ENCODE measurements at places on chromosomes 5 and 9.

DNA sequence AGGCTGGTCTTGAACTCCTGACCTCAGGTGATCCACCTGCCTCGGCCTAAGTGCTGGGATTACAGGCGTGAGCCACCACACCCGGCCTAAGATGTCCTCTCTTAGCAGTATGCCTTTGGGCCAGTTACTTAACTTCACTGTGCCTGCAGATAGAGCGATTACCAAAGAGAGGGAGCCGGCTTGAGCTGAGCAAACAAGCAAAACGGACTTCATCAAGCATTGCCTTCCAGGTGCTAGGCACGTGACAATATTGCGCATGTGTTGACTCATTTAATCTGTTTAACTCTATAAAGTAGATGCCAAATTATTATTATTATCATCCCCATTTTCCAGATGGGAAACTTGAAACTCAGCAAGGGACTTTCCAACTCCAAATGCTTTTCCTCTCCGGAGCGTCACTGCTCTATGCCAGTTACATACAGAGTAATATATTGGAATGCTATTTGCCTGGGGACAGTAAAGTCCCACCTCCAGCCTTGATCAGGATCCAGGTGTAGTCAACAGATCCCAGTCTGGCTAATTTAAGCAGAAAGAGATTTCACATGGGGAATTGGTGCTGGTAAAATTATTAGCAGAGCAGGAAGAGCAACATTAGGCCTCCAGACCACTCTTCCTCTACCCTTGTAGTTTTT lies 5.6 kb upstream of the C9orf152 start:
- no peak for DNase-seq

DNA sequence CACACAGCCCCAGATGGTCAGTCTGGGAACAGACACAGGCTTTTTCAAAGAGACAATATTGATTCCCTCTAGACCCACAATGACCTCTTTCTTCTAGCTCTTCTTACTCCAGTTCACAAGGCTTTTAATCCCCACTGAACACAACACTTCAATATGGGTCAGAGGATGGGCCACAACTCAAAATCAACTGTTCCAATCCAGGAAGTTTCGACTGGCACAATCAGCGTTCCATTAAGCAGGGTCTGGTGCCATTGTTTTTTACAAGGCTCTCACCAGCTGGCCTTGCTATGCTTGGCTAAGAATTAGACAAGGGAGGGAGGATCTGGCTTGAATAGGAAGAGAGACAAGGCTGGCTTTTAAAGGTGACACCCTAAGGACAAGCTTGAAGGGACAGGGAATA lies 199.4 kb upstream of the SLC24A2 start:
- no peak for DNase-seq

- DNase-seq, result no peak
These were observed 64.7 kb upstream of the SELENOP start for GRCh38 chr5:42876375-42876844.

DNA sequence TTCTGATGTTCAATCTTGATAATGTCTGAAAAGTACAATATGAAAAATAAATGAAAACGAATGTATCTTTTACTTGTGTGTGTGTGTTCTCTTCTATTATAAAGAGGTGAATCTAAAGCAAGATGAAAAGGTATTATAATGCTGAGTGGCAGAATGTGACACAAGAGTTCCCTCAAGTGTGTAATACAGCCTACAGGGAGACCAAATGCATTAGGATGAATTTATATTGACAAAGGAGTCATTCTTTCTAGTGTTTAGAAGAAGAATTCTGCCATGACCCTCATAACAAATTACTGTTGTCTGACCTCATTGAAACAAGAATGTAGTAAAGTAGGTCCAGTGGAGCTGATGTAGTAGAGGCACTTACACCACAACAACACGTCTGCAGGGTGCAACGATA lies 1119.0 kb upstream of the CDH10 start:
- DNase-seq, result no peak

DNA sequence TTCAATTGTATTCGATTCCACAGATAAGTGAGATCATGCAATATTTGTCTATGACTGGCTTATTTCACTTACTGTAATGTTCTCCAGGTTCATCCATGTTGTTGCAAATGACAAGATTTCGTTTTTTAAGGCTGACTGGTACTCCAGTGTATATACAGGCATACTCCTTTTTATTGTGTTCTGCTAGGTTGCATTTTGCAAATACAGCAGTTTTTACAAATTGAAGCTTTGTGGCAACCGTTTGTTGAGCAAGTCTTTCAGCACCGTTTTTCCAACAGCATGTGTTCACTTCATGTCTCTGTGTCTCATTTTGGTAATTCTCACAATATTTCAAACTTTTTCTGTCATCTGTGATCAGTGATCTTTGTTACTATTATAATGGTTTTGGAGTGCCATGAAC lies 82.7 kb downstream of the DMXL1 start:
- DNase-seq, result no peak

DNA sequence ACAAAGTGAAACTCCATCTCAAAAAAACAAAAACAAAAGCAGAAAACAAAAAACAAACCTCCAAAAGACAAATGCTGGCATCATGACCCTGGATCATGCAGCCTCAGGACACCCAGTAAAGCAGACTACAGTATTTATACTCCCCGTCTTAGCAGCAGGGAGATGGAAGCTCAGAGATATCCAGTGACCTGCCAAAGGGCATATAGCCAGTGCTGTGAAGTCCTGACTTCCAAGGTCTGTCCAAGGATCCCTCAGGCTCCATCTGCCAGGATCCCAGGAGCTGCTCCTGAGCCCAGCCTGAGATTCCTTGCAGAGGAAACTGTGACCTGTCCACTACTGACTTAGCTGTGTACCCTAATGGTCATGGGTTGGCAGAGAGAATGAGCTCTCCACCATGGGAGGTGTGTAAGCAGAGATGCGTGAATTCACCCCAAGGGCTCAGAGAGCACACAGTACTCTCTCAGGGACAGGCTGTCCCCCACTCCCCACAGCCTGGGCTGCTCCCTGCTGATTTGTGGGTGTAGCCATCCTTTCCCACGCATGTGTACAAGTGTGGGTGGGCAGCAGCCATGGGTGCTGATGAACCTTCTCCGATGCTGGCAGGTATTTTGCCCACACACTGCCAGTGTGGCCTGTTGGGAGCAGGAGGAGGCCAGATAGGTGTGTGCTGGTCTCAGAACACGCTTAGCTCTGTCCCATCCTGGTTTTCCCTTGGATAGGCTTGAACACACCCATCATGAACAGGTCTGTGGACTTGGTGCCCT lies 2.1 kb upstream of the WNK2 start:
- DNase-seq, result no peak

DNA sequence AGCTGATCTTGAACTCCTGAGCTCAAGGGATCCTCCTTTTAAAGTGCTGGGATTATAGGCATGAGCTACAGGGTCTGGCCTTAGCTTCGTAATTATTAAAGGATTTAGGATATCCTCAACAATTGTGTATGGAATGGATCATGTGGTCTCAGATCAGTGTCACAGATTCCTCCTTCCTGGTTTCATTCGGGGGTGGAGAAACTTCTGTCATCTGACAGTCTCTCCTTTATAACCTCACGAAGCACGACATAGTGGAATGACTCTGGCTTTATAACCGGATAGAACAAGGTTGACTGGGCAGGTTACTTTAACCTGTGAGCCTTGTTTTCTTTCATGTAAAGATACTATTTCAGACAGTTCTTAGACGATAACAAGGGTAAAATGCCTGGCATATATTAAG lies 4.4 kb upstream of the GNG10 start:
- DNase-seq, result no peak

DNA sequence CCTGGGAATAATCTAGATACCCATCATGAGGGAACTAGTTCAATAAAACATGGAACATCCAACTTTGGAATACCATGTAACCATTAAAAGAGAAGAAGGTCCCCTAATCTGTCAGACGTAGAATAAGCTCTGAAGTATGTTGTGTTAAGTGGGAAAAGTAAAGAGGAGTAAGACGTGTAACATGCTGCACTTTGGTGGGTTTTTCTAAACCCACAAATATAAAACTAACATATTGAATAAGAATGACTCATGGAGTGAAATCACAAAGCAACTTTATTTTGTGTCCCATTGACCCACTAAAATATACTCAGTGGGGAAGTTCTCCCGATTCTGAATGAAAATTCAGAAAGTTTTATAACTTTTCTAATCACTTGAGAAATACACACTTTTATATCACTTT lies 67.9 kb upstream of the PIK3R1 start:
- DNase-seq, result no peak

GRCh38 chr5:31436851-31437250 lies 95.0 kb downstream of the DROSHA start:
- no peak for DNase-seq

DNA sequence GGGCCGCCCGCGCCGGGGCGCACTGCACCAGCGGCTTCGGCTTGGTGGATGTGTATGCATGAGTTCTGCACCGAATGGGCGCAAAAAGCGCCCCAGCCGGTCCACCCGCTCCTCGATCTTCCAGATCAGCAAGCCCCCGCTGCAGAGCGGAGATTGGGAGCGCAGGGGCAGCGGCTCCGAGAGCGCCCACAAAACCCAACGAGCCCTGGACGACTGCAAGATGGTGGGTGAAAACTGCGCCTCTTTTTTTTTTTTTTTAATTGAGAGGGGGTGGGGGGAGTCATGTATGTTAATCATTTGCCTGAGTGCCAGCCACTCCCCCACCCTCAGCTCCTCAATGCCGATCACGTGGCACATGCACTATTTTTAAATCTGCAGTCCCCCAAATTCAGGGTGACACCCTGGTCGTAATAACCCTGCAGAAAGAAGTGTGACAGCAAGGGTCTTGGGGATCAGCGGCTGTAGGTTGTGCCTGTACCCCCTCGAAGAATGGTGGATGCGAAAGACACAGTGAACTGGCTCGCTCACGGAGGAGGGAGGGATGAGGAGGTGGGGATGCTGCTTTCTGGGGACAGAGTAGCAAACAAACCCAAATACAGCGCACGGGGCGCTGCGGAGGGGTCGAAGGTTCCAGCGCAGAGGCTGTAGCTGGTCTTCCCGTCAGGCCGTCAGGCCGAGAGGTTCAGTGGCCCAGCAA lies 900 bp downstream of the RGS7BP start:
- no peak for DNase-seq

DNA sequence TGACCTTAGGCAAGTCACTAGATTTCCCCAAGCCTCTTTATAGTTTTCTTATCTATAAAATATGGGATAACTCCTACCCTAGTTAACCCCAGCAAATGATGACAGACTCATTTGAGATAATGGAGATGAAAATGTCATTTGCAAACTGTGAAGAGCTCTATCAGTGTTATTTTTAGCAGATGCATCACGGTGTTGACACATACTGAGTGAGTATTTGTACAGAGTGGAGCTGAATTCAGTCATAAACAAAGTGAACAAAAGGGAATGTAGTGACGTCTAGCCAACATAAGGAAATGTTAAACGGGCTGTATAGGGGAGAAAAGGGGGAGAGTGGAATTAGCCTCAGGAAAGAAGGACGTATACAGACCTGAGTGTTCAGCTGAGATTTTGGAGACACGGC lies 75.9 kb downstream of the NMUR2 start:
- DNase-seq, result no peak

DNA sequence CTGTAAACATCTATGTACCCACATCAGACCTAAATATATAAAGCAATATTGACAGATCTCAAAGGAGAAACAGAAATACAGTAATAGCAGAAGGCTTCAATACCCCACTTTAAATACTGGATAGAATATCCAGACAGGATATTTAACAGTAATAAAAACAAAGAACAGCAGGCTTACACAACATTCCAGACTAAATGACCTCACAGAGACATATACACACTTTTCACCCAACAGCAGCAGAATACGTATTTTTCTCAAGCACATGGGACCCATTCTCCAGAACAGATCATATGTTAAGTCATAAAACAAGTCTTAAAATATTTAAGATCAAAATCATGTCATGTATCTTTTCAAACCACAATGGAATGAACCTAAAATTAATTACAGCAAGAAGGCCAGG lies 76.8 kb downstream of the CAMSAP1 start:
- DNase-seq, result no peak

Measured in activated T-cell treated with anti-CD3 and anti-CD28 coated beads, Interleukin-2, amount 50 U/mL, for 72 hours (primary cell).